ENCODE measurements at places on chromosomes 12 and 14.

GRCh38 chr14:22174412-22175277, 414.4 kb downstream of the DAD1 start:
- no peak for DNase-seq

DNA sequence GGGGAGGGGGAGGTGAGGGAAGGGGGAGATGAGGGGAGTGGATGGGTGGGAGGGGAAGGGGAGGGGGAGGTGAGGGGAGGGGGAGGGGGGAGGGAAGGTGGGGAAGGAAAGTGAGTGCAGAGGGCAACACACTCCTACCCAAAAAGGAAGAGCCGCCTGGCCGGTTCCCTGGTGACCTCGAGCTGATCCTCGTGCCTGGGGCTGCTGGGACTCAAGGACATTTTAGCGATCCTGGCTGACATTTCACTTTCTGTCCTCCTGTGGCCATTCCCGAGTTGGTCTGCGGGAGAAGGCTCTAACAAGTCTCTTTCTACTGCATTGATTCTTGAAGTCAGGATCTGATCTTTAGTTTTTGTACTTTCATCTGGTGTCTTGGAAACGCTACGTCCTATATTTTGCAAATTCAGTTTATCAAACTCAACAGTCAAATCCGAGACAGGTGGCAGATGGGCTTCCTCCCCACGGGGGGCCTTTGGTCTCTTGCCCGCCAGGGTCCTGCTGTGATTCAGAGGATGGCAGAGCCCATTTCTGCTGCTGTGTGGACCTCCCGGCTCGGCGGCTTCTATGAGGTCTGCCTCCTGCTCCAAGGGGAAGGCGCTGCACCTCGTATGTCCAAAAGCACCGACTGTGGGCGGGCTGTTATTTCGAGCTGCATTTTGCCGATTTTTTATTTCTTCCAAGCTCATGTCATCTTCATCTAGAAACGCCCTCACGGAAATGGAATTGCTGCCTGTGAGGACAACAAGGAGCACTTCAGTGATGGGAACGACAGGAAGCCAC, 19.1 kb downstream of the PGAM5 start:
- no peak for DNase-seq

DNA sequence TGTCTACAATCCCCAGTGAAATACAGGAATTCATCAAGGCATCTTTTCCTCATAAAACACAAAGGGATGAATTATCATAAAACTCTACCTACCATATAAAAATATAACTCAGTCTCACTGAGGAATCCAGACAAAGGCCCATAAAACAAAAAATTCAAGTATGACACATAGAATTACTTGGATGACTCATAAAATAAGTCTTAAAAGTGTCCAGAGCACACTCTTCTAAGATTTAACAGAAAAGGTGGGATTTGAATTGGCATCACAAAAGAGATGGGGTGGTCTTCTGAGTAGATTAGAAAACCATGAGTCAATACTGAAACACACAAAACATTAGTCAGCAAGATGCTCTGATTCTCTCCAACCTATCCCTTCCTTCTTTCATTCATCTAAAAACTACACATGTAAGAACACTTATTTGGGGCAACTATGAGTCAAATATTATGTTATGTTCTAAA, 202.7 kb upstream of the GARIN6 start:
- no peak for DNase-seq

GRCh38 chr14:89466484-89466883, 49.5 kb upstream of the FOXN3 start:
- DNase-seq = peak; percentile 26

DNA sequence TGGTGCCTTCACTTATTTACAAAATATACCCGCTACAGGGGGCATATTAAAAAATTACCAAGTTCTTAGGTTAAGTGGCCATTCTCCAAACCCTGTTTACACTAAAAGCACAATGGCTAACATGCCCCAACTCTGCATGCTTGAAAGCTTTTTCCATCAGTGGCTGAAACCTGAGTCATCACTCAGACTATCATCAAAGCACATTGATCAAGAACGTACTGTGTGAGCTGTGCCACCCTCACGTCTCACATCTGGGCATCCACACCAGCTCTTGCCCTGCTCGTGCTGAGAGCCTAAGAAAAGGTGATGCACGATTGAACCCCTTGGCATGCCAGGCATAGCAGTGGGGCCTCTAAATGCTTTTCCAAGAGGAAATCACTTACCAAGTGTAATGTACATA, 13.2 kb downstream of the AQP6 start:
- no peak for DNase-seq

DNA sequence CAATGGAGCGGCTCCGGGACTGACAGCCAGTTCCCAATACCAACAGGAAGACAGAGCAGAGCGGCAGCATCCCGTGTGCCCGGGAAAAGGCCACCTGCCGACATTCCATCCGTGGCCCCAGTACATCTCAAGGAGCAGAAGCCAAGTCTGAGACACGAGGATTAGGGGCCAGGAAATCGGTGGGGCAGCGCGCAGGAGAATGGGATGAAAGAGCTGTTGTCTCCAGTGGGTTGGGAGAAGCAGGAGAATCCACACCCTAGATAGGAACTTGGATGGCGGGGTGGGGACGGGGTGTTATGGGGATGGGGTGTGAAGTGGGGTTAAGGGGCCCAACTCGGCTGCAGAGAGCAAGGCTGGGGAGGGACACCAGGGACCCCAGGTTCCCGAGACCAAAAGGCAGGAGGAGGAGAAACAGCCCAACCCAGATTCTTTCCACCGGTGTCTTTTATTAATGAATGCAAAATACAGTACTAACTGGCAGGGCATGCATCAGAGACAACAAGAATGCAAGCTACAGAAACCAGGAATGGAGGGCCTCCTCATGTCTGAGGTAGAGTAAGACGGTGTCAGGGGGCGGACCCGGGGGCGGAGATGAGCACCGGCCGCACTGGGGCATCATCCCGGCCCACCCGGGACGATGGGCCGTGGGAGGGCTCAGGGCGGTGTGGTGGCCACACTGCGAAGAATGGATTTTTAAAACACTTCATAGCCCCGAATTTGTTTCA, 50.3 kb downstream of the BEGAIN start:
- DNase-seq = no peak

DNA sequence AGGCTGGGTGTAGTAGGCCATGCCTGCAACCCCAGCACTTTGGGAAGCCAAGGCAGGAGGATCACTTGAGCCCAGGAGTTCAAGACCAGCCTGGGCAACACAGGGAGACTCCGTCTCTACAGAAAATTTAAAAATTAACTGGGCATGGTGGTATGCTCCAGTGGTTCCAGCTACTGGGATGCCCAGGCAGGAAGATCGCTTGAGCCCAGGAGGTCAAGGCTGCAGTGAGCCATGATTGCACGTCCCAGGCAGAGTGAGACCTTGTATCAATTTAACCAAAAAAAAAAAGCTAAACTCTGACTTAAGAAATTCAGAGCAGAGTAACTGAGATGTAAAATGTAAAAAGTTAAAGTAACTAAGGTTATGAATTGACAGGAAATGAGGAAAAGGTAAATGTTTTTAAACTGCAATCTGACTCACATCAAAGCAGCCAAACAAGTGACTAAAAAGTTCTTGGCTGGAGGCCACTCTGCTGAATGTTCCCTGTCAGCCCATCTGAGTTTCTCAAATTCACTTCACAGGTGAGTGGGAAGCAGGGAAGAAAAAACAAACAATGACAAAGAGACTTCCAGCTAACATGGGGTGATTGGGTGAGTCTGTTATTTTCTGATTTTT, 21.3 kb downstream of the PRKD1 start:
- no peak for DNase-seq
